ENCODE measurements at places on chromosomes 12 and 14. TPM values are rescaled to one million over a fixed set of nuclear protein-coding genes. Genes with fewer than 3 reads are reported as not detected.

- no peak for DNase-seq
These were observed 103.2 kb upstream of the DAAM1 start for GRCh38 chr14:59085207-59085739.

DNA sequence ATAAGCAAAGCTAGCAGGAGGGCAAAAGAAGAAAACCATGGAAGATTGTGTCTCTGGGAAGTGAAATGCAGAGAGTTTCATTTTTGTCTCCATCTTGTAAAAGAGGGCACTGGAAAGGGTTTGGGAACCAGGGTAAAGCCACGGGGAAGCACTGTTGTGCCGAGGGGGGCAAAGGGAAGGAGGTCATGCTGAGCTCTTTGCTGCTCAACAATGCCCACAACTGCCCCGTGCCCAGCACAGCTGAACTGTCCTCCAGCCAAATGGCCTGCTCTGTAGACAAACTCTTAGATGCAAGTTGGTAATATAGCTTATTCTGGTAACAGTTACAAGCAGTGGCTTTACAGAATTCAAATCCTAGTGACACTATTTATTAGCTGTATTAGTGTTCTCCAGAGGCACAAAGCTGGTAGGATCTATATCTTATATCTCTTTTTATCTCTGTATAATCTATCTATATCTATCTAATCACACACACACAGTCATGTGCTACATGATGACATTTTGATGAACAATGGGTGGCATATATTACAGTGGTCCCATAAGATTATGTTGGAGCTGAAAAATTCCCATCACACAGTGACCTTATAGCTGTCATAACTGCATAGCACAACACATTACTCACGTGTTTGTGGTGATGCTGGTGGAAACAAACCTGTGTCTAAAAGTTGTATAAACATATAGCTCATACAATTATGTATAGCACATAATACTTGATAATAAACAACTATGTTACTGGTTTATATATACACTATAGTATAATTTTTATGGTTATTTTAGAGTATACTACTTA is 203.4 kb upstream of the DDHD1 start:
- DNase-seq = no peak

DNA sequence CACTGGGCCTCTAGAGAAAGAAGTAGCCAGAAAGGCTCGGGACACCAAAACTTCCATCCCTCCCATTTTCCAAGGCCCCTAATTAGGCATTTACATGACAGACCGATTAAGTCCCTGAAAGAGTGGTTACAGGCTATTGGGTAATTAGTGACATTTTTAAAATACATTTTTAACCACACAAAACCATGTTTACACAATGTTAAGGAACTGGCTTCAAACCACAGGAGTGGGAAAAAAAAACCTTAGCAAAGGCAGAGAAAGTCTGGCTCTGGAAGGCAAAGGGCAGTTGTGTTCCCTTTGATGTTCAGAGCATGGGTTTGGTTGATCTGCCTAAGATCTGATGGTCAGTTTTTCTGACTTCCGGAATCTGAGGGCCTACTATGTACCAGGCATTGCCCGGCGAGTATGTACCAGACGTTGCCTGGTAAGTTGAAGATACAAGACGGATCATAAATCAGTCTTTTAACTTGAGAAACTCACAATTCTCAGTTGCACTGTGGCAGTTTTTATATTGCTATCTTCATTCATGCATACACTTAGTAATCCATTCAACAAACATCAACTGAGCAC is 576.5 kb downstream of the MED13L start:
- no peak for DNase-seq

DNA sequence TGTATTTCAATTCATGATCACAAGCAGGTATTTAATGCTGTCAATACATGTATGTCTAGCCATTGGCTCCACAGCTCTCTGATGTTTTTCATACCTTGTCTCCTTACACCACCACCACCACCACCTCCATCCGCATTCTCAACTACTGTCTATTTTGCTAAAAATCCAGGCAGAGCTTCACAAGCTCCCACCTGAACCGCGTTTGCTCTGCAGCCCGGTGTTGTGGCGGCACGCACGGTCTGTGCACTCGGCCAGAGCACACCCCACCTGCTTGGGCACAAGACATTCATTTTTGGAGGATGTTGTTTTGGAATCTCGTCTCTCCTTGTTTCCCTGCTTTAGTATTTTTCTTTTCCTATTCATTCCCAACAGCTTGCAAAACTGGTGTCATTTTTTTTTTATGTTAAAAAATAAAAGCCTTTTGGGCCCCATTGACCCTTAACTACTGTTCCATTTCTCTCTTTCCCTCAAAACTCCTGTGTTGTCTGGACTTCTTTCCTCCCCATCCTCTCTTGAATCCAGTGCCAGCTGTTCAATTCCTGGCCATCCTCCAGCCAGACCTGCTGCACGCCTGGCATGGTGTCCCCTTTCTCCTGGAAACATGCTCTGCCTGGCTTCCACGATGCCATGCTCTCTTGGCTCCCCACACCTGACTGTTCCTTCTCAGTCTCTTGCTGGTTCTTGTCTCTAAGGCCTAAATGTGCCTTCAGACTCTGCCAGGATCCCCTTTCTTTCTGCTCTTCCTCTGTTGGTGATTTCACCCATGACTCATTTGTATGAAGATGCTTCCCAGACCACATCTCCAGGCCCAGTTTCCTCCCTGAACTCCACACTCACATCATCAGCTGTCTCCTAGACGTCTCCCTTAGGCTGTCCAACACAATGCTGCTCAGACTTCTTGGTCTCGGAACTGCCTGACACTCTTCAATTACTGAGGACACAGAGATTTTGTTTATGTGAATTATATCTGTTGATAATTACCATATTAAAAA is 37.9 kb downstream of the PIWIL1 start:
- no peak for DNase-seq

GRCh38 chr12:23640754-23641153 is 308.7 kb downstream of the SOX5 start:
- DNase-seq = no peak

- DNase-seq = no peak
These were observed 56.2 kb upstream of the NID2 start for GRCh38 chr14:52124791-52125684.

GRCh38 chr12:120740871-120741270 is 15.2 kb downstream of the ACADS start:
- no peak for DNase-seq

- DNase-seq = no peak
These were observed 24.8 kb downstream of the TAOK3 start for GRCh38 chr12:118347916-118348315.

DNA sequence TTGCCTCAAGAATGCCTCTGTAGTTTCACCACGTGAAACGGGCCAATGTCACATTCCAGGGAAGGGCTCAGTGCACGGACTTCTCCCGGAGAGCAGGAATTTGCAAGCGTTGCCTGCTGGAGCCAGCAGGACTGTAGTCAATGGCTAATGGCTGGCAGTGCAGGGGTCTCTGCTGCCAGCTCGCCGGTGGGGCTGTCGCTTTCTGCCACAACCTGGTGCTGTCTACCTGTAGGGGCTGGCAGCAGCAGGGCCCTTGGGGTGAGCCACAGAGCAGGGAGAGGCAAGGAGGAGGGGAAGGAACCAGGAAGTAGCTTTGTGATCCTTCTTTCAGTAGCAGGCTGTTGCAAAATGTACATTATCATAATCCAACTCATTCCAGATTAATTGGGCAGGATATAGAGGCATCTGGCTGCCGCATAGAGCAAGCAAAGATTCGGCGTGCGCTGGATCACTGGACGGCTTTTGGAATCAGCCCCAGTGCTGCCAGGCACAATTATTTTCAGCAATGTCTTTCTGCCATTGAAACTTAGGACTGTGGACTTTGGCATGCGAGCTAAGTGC is 114.1 kb downstream of the PAPOLA start:
- DNase-seq = no peak

RGS6 gene
- polyA plus RNA-seq = 8.4 TPM

MORN3 gene
- polyA plus RNA-seq = 0.30 TPM
